ENCODE measurements at places on chromosomes 7 and 10.

DNA sequence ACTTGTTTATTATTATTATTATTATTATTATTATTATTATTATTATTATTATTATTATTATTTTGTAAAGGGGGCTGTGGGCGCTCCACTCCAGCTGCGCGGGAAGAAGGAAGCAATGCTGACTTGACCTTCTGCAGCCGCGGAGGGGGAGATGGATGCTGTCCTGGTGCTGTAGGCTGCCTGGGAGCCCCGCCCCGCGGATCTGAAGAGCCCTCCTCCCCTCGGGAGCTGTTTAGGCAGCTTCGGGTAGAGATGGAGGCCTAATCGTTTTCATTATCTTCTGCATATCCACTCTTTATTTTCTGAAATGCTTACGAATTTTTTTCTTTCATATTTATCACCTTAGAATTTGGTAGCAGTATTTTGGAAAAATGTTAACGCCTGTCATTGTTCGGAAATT, 101.2 kb upstream of the KLF6 start:
- DNase-seq: no peak

DNA sequence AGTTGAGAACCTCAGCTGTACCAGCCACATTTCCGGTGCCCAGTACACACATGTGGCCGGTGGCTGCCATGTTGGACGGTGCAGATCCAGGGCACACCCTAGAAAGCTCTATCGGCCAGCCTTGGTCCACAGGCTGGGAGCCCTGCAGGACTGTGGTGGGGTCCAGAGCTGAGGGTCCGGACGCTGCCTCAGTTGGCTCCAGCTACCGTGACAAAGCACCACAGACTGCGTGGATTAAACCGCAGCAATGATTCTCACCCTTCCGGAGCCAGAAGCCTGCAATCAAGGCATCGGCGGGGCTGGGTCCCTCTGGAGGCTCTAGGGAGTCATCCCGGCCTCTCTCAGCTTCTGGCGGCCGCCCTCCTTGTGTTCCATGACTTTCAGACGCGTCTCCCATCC, 50.1 kb downstream of the PDGFA start:
- DNase-seq: no peak

GRCh38 chr10:6142644-6143043, 53.8 kb downstream of the RBM17 start:
- DNase-seq: no peak

GRCh38 chr7:76294344-76295024, 8.0 kb upstream of the HSPB1 start:
- no peak for DNase-seq

GRCh38 chr10:5448333-5449001, 36.1 kb downstream of the NET1 start:
- no peak for DNase-seq

DNA sequence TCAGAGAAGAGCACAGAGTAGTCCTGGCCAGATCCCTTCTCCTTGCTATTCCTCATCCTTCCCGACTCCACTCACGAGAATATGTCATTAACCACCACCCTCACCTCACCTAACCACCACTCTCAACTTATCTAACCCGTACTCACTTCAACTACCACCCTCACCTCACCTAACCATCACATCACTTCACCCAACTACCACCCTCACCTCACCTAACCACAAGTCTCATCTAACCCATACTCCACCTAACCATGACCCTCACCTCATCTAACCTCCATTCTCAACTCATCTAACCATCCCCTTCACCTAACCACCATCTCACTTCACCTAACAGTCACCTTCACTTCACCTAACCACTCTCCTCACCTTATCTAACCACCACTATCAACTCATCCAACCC, 85.0 kb downstream of the VIPR2 start:
- no peak for DNase-seq

- DNase-seq: no peak
Observed at GRCh38 chr10:114663626-114664025, 5.6 kb upstream of the ABLIM1 start.

GRCh38 chr10:1972406-1972805, 235.1 kb upstream of the ADARB2 start:
- DNase-seq: no peak
